ENCODE measurements at places on chromosomes 5 and 9.

DNA sequence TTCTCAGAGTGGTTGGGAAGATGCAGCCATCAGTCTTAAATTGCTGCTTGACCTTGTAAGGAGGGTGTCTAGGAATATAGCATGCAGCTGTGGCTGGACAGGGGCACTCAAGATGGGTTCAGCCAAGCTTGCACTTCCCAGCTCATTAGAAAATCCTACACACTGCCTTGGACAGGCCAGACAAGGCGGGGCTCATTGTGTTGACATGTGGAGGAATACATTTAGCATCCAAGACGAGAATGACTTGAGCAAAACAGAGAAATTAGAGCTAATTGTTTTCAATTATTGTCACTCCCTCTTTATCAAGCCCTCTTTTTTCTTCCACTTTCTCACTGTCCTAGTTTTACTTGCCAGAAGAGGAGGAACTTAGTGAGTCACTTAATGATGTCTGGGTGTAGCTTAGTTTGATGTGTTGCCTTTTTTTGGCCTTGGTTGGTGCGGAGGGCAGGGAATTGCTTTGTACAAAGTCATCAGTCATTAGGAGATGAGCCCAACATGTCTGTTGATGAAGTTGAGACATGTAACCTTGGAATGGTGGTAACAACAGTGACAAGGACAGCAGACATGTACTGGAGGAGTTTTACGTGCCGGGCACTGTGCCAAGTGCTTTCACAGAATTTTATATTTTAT is 1219.3 kb upstream of the WWC1 start:
- no peak for DNase-seq

GRCh38 chr5:119876522-119876921 is 247.2 kb downstream of the FAM170A start:
- no peak for DNase-seq

DNA sequence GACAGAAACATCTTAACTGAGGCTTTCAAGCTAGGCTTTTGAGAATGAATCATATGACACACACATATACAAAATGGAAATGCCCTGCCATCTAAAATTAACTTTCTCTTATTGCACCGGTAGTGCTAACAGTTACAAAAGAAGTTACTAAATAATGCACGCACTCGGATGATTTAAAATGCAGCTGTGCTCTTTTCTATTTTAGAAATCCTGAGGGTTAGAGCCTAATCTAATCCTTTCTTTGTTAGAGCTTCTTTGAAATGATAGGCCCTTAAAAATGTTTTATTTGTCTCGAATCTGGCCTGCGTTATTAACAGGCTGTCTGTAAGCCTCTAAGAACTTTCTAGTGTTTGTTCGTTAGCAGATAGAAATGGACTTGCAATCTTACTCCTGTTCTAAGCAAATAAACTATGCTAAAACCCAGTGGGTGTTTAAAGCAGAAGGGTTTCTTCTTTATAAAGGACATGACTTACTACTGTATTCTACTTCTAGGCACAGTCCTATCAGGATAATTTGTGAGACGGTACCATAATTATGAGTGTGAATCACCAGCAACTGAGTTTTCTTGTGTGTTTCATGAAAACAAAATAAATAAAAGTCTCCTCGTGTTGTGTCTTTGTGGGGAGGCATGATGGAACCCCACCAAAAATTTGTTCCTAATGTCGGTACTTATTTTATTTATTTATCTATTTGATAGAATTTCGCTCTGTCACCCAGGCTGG is 69.2 kb upstream of the MYO10 start:
- no peak for DNase-seq

GRCh38 chr5:7018198-7018597 is 305.0 kb downstream of the TENT4A start:
- DNase-seq = no peak

GRCh38 chr9:136590821-136591752 is 45.2 kb upstream of the NOTCH1 start:
- DNase-seq = no peak

- DNase-seq = no peak
Observed at GRCh38 chr5:35887321-35888100, 30.8 kb downstream of the IL7R start.

DNA sequence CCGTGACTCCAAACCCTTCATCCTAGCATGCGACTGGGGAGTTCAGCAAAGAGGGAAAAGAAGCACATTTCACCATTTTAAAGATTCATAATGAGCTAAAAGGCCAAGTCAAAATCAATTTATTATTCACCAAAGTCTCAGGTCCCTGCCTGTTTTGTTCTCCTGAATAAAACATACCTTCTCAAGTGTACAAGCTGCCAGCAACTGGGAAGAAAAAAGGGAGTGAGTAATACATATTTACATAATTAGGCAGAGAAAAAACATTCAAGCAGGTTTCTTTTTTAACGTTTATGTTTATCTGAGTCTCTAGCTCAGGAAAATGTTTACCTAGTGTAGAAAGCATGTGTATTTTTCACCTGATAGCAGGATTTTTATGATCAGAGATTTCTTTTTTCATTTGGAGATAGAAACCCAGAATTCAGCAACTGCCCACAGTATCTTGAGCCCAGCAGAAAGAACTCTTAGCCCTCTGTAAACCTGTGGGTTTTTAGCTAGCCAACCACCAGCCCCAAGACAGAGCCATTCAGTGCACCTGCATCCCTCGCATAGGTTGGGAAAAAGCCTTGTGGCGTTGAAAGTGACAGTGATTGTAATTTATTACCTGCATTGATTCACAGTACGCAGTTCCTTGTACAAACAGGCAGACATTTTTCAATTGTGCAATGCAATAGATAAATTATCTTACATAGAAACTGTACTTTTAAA is 117.9 kb upstream of the GRIA1 start:
- DNase-seq = no peak

GRCh38 chr9:89025553-89025952 is 34.3 kb downstream of the S1PR3 start:
- no peak for DNase-seq

DNA sequence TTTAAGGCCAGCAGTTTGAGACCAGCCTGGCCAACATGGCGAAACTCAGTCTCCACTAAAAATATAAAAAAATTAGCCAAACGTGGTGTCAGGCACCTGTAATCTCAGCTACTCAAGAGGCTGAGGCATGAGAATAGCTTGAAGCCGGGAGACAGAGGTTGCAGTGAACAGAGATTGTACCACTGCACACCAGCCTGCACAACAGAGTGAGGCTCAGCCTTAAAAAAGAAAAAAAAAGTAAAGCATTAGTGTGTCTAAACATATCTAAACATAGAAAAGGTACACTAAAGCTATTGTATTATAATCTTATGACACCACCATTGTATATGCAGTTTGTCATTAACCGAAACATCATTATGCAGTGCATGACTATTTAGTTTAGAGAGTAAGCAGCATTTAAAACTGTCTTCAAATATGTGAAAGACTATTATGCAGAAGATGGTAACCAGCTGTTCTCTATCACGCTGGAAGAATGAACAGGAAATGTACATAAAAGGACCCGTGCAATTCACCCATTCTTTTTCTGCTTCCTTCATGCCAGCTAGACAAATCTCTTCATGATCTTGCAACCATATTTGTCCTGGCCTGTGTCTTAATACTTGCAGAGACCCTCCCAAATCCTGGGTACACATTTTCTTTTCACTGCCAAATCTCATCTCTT is 58.6 kb downstream of the ITGA1 start:
- no peak for DNase-seq

DNA sequence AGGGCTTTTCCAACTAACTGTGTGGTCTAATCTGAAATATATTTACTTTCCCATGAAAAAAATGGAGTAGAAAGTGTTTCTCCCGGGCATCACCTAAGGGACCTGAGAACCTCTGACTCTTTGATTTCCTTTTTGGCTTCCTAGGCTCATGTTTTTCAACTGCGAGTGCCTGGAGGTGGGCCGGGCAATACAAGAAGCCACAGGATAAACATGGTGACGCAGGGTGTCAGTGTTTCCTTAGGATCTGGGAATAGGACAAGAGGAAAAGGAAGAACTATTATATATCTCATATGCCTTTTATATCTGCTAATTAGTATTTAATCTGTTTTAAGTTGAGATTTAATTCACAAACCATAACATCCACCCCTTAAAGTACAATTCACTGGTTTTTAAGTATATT is 11.4 kb upstream of the LECT2 start:
- DNase-seq = no peak

DNA sequence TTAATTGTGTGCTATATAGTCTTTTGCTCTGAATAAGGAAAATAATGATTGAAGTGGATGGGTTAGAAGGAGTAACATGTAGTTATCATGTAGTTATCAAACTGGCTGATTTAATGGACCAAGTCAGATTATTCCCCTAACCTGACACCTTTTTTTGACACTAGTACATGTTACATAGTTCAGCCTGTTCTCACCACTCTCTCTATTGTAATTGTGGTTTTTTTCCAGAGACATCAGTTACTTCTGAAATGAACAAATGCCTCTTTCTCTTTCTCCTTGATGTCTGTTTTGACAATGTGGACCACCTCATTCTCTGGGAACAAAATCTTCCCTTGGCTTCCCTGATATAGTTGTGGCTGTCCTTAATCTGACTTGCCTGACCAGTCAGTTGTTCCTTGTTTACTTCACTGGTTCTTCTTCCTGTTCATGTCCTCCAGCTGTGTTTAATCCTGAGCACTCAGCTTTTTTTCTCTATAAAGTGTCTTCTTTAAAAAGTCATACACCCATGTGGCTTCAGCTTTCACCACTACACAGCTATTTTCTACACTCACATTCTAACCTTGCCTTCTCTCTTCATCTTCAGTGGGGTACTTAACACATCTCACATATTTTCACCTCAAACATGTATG is 243.4 kb downstream of the ARRDC3 start:
- no peak for DNase-seq

DNA sequence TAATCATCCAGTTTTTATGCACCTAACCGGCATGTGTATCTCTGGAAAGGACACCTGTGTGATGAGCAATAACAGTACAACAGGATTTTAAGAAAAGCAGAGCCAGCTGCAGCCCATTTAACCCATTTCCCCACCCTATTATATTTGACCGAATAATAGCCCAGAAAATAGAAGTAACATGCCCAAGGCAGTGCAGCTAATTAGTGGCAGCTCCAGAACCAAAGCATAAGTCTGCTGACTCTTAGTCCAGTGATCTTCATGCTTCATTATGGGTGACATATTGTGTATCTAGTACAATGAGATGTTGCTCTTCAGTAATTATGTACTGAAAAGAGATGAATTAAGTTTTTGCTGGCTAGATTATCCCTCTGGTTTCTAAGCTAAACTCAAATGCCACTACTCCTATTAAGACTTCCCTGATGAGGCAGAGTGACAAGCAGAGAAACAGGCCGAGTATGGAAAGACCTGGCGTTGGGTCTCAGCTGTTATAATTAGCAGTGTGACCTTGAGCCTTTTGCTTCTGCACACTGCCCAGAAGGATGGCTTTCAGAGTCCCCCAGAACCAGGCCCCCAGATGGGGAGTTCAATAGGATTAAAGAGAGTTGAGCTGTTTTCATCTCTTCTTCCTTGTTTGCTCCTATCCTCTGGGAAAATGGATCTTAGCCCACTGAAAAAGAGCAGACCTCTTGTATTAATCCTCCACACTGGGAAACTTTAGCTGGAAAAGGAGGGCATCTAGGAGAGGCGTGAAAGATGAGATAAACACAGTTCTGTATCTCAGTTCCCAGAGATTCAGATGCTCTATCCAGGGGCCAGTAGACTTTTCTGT is 10.8 kb upstream of the C1QTNF3 start:
- no peak for DNase-seq

DNA sequence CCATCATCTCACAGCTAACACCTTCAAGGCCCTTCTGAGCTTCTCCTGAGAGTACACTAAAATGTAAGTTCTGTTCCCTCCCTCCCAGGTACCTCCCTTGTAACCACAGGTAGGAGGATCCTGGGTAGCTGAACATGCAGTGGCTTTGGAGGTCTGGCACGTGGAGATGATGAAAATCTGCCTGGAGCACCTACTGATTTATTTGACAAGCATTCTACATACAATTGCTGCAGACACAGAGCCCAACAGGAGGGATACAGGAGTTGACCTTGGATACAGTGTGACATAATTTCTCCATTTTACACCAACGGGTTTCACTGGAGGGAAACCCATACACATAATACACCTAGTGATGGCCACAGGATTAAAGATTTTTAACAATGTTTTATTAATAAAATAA is 478.7 kb downstream of the SEMA5A start:
- no peak for DNase-seq

DNA sequence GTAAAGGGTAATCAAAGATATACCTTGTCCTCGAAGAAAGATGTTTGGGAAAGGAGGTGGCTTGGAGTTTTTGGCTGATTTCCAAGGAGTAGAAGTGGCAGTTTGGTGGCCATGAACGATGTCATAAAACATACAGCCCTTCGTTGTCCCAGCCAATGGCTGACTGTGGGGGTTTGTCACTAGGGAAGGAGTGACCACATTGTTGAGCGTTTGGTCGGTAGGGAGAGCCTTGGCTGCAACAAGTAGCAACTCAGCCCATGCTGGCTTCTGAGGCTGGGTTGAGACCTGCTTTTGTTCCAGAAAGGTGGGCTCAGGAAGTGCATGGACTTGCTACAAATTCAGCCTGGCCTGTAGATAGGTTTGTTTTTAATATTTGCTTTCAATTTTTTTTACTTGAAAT is 128.3 kb downstream of the BOD1 start:
- no peak for DNase-seq

DNA sequence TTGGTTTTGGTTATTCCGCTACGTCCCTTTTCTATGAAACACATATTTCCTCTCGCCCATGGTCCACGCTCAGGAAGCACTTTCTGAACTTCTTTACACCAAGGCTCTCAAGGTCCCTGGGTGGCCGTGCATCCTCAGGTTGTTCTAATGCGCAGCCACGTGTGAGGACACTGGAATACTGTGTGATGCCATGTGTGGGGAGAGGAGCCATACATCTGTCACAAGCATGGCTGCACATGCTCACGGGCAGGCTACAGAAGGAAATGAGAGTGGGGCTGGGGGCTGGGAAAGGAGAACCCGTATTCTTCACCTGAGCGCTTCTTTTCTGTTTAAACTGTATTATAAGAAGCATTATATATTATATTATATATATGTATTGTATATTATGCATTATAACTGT is 36.7 kb downstream of the PRRT1B start:
- DNase-seq = no peak

GRCh38 chr5:21711866-21712758 is 1141.0 kb downstream of the CDH12 start:
- no peak for DNase-seq

GRCh38 chr5:180370861-180371641 is 17.9 kb upstream of the GFPT2 start:
- no peak for DNase-seq

- DNase-seq = no peak
Observed at GRCh38 chr9:121926351-121926801, 166.7 kb downstream of the TTLL11 start.

DNA sequence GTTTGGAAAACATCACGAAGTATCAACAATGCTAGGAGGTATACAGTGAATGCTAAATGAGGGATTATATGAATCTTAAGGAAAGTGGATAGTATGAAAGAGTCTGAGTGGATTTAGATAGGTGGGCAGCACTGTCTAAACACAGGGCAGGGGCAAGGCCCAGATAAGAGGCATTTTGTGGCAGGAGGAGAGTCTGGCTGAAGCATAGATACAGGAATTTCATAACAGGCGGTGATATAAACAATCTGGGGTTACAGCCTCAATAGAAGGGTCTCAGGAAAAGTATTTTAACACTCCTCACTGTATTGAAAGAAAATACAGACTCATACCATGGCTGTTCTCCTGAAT is 96.9 kb downstream of the PLPP1 start:
- DNase-seq = no peak

- DNase-seq = no peak
Observed at GRCh38 chr9:37424204-37424685, 1.7 kb downstream of the GRHPR start.

GRCh38 chr5:146891511-146891910 is 13.0 kb upstream of the PPP2R2B start:
- DNase-seq = no peak

Measured in GM13976 (cell line).